ENCODE measurements at places on chromosomes 6 and 20.

- DNase-seq: no peak
Observed at GRCh38 chr6:128515550-128516513, 4.6 kb downstream of the PTPRK start.

GRCh38 chr6:82862543-82862942, 203.1 kb downstream of the UBE3D start:
- no peak for DNase-seq

- DNase-seq: no peak
Observed at GRCh38 chr20:61860260-61860987, 205.3 kb downstream of the TAF4 start.

GRCh38 chr20:58778760-58779159, 71.9 kb downstream of the GNAS-AS1 start:
- no peak for DNase-seq

GRCh38 chr20:15091421-15092037, 754.1 kb upstream of the FLRT3 start:
- DNase-seq: no peak
